AG10803 (cell line): ENCODE measurements at places on chromosomes 2 and 18.

- peak; percentile 24 for DNase-seq
Observed at GRCh38 chr2:219079417-219079816, 18.7 kb upstream of the IHH start.

- DNase-seq, result peak; percentile 91
Observed at GRCh38 chr18:36075862-36076587, 8.7 kb upstream of the RPRD1A start.

DNA sequence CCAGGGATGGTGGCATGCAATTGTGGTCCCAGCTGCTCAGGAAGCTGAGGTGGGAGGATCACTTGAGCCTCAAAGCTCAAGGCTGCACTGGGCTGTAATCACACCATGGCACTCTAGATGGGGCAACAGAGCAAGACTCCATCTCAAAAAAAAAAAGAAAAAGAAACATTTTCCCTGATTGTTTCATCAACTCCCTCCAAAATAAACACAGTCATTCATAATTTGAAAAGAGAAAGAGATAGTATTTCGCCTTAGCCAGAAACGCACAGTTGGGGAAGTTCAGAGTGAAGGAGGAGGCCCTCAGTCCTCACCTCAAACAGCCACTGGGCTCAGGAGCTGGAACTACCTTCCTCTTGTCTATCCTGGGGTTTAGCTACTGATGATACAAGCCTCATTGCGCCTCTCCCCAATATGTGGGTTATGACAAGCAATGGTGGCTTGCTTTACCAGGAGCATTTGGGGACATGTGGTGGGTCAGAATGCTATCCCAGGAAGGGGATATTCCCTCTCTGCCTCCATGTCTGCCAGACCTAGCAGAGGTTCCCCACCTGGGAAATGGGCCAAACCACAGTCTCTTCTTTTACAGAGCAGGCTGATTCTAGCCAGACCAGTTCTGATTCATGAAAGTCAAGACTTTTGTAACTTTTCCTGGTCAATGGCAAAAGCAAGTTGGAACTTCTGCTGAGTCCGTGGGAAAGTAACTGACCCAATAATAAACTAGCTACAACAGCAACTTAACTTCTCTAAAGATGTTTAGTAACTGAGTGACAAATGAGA lies 22.2 kb upstream of the TMEM87B start:
- peak; percentile 63 for DNase-seq

DNA sequence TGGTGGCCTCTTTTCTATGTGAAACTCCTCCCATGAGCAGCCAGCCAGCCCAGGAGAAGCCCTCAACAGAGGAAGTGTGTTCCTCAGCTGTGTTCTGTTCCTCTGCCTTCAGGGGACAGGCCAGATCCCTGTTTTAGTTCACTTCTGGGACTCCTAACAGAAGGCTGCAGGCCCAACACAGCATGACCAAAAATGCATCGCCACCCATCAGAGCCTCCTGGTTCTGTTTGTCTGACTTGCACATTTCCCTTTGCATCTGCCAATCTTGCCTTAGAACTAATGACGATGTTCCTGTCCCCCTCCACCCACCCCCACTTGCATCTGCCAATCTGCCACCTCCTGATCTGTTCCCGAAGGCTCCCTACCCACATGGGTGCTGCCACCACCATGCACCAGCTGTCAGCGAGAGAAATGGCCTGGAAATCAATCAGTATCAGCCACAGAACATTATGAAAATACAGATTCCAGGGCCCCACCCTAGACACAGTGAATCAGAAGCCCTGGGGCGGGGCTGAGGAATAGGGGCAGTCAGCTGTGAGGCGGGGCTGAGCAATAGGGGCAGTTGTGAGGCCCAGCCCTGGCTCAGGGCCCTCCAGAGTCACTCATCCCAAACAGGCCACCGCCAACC lies 51.0 kb downstream of the FAM168B start:
- DNase-seq, result no peak

DNA sequence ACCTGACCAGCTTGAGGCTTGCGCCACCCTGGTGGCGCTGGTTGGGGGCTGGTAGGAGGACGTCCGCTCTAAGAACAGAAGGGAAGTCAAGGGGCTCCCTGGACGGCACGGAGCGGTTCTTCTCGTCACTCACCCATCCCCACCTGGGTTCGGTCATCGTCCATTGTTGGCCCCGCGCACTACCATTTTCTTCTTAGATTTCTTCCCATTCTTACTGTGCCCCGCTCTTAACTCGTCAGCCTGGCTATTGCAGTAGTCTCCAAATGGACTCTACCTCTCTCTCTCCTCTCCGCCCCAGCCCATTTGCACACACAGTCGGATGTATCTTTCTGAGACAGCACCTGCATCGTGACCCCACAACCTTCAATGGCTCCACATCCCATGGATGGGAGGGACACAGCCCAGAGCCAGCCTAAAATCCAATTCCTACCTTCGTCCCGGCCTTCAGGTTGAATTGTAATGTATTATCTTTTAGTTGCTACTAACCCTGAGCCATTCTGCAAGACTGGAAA lies 814 bp upstream of the RAB1A start:
- no peak for DNase-seq

DNA sequence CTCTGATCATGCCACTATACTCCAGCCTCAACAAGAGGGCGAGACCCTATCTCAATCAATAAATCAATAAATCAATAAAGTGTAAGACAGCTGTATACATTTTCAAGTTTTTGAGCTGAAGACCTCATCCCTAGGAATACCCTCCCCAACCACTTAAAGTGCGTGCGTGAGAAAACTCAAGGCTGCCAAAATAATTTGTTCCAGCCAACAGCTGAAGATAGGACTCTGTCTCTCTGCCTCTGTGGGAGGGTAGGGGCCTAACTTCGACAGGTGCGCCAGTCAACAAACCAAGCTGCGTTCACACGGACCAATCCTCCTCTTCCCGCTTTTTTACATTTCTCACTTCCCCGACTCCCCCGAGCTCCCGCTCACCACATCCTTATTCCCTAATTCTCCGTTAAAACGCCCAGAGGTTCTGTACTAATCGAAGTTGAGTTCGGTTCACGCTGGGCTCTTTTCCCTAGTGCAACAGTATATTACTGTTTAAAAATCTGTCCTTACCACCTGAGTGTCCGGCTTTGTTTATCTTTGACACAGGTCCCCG lies 618 bp downstream of the POLR2D start:
- no peak for DNase-seq

GRCh38 chr2:144099340-144099739 lies 420.6 kb downstream of the ZEB2 start:
- no peak for DNase-seq

DNA sequence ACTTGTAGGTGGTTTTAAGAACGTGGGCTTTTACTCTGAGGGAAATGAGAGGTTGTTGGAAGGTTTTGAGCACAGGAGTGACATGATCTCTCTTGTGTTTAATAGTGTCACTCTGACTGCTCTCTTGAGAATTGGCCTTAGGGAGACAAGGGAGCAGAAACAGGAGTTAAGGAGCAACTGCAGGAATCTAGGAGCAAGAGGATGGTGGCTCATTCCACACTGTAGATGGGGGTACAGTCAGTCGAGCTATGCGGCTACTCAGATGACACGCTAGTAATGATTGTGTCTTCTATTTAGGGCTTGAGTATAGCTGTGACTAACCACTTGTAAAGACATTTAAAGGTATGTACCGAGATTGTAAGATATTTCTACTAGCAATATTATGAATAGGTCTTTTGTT lies 87.4 kb downstream of the RPRM start:
- DNase-seq, result no peak

DNA sequence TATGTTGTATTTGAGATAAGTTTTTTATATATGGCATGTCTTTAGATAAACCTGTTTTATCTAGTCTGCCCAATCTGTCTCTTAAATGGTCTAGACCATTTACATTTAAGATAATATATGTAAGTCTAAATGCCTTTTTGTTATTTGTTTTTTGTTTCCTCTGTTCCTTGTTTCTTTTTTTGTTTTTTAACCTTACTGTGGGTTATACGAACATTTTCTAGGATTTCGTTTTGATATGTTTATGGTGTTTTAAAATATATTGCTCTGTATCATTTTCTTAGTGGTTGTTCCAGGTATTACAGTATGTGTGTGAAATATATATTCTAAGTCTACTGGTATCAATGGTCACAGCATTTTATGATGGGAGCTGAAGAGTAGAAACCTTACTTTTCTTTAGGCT lies 13.3 kb downstream of the BCL2L11 start:
- DNase-seq, result no peak

- peak; percentile 64 for DNase-seq
Observed at GRCh38 chr2:118089139-118089800, 999 bp downstream of the INSIG2 start.

GRCh38 chr2:205324355-205324754 lies 357.9 kb upstream of the NRP2 start:
- DNase-seq, result no peak

DNA sequence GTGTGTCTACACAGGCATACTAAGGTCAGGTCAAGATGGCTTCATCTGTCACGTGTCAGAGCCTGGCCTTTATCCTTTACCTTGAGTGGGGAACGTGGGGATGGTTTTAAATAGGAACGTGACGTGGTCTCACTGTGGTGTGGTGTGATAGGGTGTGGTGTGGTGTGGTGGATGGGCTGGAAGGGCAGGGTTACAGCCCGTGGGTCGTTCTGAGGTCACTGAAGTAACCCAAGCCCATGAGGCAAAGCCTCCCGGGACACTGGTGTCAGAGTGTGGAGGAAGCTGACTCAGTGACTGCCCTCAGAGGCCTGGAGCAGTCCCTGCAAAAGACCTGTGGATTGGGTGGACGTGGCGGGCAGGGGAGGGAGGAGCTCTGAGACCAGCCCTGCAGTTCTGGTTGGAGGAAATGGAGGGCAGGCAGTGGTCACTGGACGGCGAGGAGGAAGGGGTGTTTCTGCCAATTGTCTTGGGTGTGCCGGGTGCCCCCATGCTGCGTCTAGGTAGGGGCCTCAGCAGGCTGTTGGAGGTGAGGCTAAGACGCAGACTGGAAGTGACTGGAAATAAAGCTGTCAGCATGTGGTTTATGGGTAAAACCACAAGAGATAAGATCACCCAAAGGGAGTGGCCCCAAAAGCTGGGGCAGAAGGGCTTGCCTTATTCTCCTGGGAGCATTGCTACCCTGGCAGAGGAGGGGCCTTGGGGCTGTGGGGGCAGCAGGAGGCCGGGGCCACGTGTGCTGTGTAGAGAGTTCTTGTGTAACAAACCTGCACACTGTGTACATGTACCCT lies 84.8 kb downstream of the SH3RF3 start:
- DNase-seq, result peak; percentile 79

- DNase-seq, result peak; percentile 40
Observed at GRCh38 chr2:161283926-161284325, 24.3 kb upstream of the PSMD14 start.

- peak; percentile 32 for DNase-seq
Observed at GRCh38 chr2:133054297-133054696, 384.3 kb upstream of the LYPD1 start.

DNA sequence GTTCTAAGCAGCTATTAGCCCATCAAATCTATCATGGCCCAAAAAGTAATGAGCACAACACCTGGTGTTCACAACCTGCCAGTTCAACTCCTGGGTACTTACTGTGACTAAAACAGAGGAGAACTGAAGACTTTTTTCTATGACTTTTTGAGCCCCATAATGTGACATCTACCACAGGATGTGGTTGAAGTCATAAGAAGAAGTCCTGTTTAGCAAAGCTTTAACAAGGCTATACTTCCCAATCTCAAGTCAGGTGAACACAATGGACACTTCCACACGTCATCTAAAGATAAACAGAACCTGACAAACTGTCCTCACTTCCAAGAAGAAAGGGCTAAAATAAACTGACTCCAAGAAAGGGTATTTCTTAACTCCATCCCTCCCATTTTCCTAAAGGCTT lies 138.8 kb downstream of the ATAD2B start:
- DNase-seq, result no peak

GRCh38 chr2:204145791-204146190 lies 209.2 kb downstream of the ICOS start:
- no peak for DNase-seq

DNA sequence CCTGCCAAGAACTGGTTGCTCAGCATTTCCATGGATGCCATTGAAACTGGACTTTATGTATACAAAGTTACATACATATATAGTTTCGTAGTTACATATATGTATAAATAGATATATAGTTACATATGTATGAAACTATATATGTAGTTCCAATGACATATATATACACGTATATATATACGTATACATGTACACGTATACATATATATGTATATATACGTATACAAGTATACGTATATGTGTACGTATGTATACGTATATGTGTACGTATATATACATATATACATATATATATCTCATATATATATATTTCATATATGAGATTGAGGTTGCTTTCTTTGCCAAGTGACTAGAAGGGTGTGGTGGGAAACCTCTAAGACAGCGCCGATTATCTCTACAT lies 10.6 kb upstream of the TMEM131 start:
- DNase-seq, result no peak

DNA sequence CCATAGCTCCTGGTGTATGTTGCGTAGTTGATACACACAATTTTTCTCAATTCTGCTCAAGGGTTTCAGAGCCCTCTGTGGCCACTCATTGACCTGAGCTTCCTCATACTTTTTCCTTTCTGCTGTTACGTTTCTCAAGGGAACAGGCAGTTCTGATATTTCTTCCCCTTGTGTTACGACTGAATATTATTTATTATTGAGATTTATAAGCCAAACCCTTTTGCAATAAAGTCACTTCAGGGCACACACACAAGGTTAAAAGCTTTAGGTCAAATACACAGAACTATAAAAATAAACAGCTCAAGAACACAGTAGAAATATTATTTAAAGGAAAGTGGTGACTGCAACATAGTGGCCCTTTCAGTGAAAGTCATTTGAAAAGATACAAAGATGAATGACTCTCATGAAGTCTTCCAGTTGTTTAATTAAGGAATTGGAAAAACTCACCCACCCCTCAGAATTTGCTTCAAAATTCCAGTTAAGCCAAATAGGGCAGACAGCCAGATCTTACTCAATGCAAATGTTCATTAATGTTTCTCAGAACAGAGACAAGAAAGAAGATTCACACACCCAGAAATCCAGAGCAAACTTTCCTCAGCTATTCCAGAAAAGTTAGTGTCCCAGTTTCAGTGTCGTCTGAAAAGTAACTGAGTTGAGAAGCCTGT lies 179.7 kb downstream of the TRIB2 start:
- no peak for DNase-seq

DNA sequence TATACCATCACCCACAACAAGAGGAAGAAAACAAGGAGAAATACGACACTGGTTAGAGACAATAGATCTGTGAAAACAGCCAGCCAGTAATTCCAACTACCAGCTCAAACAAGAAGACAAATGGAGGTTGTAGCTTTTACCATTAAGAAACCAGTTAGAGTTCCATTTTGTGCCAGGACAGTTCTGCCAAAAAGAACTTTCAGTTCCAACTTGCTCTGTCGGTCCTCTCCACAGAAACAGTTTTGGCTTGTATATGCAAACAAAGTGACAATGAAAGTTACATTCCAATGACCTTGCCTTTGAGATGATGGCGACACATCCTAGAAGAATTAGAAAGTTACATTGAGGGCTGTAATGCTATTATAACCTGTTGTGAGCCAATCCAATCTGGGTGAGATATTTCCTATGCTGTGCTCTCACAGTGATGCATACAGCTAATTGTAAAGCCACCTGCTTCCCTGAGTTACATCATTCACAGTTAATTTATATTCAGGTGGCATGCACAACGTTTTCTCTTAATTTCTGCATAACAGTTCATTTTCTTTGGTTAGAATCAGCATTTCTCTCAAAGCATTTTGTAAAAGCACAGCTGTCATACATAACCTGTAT lies 1378.4 kb upstream of the PIK3C3 start:
- DNase-seq, result no peak

GRCh38 chr18:13254971-13255927 lies 36.7 kb downstream of the LDLRAD4 start:
- DNase-seq, result no peak

- DNase-seq, result no peak
Observed at GRCh38 chr2:25292408-25292807, 49.3 kb downstream of the DNMT3A start.

GRCh38 chr2:111044066-111044465 lies 76.6 kb upstream of the BCL2L11 start:
- no peak for DNase-seq
